AG08395 (cell line): ENCODE measurements at places on chromosomes 7 and 10.

DNA sequence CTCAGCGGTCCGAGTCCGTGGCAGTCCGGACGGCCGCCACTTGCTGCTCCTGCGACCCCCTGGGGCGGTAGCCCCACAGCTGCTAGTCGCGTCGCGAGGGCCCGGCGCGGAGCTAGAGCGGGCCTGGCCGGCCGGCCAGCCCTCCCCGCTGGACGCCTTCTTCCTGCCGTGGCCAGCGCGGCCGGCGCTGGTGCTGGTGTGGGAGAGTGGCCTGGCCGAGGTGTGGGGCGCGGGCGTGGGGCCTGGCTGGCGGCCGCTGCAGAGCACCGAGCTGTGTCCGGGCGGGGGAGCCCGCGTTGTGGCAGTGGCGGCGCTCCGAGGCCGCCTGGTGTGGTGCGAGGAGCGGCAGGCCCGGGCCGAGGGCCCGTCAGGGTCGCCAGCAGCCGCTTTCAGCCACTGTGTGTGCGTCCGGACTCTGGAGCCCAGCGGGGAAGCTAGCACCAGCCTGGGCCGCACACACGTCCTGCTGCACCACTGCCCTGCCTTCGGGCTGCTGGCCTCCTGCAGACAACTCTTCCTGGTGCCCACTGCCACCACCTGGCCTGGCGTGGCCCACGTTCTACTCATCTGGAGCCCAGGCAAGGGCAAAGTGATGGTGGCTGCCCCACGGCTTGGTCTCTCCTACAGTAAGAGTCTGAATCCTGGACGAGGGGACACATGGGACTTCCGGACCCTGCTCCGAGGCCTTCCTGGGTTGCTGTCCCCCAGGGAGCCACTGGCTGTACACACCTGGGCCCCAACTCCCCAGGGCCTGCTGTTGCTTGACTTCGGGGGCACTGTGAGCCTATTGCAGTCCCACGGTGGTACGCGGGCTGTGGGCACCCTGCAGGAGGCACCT, 631 bp downstream of the HPS6 start:
- DNase-seq, result peak; percentile 20

DNA sequence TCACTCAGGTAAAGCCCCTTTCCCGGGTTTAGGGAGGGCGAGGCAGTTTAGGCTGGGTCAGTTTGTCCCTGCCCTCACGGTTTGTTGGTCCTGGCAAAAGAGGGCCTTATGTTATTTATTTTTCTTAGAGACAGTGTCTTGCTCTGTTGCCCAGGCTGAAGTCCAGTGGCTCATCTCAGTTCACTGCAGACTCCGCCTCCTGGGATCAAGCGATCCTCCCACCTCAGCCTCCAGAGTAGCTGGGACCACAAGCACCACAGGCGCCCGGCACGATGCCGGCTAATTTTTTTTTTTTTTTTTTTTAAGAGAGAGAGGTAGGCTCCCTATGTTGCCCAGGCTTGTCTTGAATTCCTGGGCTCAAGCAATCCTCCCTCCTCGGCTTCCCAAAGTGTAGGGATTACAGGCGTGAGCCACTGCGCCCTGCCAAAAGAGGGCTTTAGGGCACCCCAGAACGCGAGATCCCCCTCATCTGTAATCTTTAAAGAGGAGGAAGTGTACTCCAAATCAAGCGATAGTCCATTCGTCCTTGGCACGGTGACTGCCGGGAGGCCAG, 626 bp upstream of the BMS1 start:
- no peak for DNase-seq

DNA sequence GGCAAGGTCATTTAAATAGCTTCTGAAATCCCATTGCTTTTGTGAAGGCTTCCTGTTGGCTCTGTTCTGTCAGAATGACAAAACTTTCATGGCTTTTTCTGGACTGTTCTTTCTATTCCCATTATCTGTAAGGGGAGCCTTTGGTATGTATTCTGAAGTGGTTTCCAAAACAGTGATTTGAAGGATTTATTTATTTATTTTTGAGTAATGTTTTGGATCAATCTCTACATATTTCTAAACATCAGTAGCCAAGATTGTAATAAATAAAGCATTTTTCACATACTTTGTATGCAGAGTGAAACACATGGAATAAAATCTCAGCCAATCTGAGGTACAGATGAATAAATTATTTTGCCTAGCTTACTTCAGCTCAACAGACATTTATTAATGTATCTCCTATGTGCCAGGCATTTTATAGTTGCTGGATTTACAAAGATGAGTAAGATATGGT, 121.1 kb downstream of the BBS9 start:
- peak; percentile 67 for DNase-seq

DNA sequence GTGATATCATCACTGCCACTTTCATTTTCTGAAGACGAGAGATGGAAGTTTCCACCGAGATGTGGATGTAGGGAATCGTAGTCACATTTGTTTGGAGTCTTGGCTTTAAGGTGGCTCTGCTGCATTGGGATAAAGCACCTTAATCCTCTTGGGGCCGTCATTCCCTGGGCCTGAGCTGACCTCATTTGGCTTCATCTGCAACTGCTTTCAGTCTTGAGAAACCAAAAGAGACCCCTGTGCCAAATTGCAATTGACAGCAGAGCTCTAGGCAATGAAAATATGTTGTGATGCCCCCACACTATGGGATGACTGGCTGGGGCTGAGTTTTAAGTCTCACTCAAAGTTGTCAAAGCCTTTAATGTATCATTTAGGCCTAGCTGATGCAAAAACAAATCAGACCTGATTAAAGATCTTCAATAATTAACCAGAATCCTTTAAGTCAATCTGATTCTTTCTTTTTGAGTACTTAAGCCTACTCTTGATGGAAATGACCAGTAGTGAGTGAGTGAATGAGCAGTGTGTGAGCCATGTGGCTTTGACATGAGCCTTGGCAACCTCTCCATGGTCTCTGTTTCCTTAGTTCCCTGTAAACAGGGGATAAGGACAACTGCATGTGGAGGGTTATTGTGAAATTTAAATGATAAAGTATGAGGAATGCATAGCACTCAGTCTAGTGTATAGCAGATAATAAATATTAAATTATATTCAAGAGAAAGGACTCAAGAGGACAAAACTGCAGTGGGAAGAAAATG, 155.0 kb downstream of the BMPER start:
- DNase-seq, result peak; percentile 41
